ENCODE measurements at places on chromosomes 2 and 18.

DNA sequence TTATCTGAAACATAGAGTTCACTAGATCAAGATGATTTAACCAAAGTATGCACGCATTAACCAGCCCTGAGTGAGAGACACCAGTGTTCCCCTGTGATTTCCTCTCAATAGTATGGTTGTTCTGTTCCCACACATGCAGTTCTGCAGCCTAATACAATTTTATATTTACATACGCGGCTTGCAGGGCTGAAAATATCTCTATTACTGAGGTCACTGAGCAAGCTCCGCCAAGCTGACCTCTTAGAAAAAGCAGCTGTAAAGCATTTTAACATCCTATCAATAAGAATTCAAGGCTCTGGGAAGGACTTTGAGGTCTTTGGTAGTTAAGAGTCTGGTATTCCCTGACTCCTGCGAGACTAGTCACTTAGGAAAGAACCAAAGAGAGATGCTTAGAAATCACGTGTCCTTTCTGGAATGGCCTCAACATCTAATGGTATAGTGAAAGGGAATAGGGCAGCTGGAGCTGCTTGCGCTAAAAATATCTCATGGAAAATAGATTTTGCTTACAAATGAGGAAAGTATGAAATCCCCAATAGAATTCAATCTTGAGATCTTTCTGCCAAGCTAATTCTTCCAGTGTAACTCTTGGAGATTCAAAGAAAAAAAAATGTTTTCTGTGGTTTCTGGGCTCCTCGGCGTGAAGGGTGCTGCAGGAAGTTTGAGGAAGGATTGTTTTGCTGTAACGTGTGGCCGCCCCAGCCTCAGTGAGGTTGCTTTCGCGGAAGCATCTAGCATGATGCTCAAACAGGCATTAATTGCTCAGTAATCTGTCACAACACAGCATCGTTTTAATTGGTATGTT lies 59.2 kb downstream of the DOCK10 start:
- no peak for DNase-seq

GRCh38 chr2:241860184-241861078 lies 1.7 kb upstream of the PDCD1 start:
- DNase-seq: no peak

DNA sequence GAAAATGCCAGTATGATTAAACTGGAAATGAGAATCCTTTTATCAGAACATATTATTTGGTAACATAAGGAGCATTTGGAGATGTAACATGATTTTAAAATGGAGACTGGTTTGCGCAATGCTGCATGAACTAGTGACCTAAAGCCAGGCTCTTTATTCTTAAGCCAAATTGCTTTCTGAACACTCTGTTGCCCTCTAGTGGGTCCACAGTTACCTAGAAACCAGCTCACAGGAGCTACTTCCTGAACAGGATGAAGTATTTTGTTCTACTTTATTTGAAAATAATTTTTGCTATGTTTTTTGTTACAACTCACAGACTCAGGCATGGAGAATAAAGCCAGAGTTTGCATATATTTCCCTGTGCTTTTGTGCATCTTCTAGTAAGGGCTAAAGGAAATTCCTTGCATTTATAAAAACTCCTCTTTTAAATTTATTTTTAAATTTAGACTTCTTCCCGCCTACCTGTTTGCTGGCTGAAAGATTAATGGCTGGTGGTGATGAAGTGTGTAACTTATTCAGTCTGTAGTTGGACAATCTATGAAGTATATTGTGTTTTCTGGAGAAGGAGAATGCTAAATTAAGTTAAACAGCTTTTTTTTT lies 146.7 kb downstream of the PARD3B start:
- peak; percentile 78 for DNase-seq

GRCh38 chr2:203352604-203353255 lies 24.5 kb downstream of the ABI2 start:
- DNase-seq: no peak

DNA sequence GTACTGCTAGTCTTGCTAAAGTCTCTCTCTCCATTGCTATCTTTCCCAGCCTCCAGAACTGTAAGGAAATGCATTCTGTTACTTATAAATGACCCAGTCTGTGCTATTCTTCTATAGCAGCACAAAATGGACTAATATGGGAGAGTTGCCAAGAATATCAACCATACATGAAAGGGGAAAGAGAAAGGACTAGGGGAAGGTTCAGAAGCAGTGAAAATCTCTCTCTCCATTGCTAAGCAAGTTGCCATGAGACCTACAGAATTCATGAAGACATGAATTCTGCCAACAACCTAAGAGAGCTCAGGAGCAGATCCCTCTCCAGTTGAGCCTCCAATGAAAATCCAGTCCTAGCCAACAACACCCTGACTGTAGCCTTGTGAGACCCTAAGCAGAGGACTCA lies 3.6 kb upstream of the TRABD2A start:
- DNase-seq: no peak

GRCh38 chr18:38693104-38693503 lies 1127.5 kb upstream of the CELF4 start:
- DNase-seq: no peak

- no peak for DNase-seq
These were observed 18.5 kb upstream of the SEMA4C start for GRCh38 chr2:96888072-96889011.

DNA sequence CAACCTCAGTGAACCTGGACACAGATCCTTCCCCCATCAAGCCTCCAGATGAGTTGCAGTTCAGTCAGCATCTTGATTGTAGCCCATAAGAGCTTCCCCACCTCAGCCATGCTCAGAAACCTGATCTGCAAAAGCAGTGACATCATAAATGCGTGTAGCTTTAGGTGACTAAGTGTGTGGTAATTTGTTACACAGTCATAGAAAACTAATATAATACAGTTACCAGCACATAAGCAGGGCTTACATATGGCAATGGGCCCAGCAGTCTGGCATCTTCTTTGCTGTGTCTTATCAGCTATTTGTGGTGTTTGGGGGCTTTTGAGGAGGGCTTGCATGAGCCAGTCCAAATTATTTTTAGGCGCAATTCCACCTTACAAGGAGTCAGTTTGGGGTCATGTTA lies 807.0 kb downstream of the SLC4A3 start:
- no peak for DNase-seq

Measured in tibial nerve (tissue), 4 donors.